GM19239 (cell line): ENCODE measurements at places on chromosomes 1 and 21.
A peak's percentile ranks its signal among the peaks of the same experiment; 100 is the strongest.

GRCh38 chr1:6133146-6133895 lies 46.8 kb downstream of the CHD5 start:
- DNase-seq, result no peak

DNA sequence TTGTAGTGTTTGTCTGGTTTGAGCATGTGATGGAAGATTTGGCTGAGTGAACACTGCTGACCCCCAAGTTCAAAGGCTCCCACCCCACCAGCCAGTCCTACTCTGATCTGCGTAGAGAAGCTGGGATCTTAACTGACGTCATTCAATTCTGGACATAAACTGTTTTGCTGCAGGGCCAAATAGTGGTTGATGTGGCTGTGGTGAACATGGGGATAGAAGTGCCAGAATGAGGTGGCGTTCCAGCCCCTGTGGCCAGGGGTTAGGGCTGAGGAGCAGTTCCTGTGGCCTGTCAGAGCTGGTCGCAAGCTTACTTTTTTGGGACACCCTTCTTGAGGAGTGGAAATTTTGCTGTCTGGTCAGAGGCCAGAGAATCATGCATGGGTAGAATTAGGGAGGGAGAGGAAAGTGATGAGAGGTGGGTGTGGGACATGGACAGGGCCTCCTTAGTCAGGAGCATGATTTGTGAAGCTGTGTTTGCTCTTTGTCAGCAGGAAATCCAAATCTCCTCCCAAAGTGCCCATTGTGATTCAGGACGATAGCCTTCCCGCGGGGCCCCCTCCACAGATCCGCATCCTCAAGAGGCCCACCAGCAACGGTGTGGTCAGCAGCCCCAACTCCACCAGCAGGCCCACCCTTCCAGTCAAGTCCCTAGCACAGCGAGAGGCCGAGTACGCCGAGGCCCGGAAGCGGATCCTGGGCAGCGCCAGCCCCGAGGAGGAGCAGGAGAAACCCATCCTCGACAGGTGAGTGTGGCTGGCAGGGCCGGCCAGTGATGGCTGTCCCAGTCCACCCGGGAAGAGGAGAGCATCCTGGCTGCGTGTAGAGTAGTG lies 25.9 kb downstream of the SZRD1 start:
- no peak for DNase-seq

- DNase-seq, result no peak
These were observed 235.2 kb downstream of the RPS6KC1 start for GRCh38 chr1:213286235-213286634.

DNA sequence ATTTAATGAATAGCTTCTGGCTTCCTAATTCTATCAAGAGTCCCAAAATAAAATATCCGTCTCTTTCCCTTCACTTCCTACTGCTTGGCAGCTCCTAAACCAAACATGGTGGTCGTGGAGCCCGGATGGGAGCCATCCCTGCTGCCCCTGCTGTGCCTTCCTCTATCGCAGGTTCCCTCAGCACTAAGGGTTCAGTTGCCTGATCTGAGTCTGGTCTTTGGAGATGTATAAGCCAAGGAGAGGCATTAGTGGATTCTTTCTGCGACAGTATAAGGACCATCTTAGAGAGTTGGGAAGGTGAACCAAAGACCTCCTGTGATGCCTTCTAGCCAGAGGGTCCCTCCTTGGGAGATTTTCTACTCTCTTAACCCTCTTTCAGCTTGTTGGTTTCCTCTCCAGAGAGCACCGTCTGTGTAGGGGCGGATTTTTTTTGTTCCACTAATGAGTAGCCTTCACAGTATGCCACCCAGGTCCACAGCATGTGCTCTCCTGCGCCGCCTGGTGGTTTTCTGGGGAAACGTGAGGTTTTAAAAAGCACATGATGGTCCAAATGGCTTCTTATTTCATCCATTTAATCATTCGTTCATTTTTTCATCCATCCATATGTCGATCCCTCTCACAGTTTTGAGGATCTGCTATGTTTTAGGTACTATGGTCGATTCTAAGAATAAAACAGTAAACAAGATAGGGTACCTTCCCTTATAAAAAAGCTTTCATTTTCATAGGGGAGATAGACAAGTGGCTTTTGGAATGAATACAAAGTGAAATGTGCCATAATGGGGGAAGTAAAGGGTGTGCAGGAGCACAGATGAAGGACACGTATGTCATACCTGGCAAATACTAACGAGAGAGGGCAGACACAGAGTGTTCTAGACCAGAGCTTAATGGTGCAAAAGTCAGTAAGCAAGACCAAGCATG lies 71.0 kb downstream of the NFASC start:
- DNase-seq, result peak; percentile 47

DNA sequence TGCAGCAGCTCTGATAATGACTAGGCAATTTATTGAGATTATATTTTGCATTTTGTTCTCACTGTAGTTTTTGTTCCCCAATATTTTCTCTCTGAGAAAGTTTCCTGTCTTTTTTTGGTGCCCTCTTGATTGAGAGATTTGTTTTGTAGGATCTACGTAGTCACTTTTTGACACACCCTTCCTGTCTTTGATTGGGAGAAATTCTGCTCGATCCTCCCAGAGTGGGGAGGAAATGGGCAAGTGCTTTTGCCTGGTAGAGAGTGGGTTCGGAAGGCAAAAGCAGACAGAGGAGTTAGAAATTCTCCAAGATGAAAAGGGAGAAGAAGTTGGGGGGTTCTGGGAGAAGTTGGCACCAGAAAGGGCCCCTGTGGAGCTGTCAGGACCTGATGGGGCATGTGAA lies 42.1 kb upstream of the SYT6 start:
- DNase-seq, result no peak

- DNase-seq, result no peak
These were observed 20.1 kb downstream of the IFNLR1 start for GRCh38 chr1:24167008-24167407.

GRCh38 chr1:225480825-225481434 lies 53.1 kb upstream of the LBR start:
- DNase-seq, result no peak

GRCh38 chr1:31744165-31744888 lies 19.8 kb downstream of the ADGRB2 start:
- peak; percentile 82 for DNase-seq

DNA sequence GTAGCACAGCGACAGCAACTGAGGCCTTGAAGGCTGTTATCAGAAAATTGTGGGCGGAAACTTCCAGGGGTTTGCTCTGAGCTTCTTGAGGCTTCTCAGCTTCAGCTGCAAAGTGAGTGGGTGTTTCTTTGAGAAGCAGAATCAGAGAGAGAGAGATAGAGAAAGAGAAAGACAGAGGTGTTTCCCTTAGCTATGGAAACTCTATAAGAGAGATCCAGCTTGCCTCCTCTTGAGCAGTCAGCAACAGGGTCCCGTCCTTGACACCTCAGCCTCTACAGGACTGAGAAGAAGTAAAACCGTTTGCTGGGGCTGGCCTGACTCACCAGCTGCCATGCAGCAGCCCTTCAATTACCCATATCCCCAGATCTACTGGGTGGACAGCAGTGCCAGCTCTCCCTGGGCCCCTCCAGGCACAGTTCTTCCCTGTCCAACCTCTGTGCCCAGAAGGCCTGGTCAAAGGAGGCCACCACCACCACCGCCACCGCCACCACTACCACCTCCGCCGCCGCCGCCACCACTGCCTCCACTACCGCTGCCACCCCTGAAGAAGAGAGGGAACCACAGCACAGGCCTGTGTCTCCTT lies at the start of gene FASLG:
Gene FASLG, plus strand, starts transcription at position 233 of the 583 bp plus-strand sequence. Its CDS starts 99 bp downstream, at position 332.
- DNase-seq, result no peak

DNA sequence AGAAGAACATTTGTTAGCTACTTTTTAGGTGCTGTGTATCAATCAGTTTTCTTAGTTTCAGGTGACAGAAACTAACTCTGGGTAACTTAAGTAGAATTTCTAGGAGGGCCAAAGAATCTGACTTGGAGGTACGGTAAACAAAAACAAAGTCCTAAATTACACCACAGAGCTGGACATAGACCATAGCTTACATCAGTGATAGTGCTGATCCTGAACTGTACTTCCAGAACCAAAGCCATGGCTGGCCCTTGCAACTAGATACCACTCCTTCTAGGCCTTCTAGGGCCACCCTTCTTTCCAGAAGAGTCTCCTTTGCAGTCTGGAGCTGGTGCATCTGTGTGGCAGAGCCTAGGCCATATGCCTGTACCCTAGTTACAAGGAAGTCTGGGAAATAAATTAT lies 94.5 kb downstream of the OLFML2B start:
- DNase-seq, result no peak

DNA sequence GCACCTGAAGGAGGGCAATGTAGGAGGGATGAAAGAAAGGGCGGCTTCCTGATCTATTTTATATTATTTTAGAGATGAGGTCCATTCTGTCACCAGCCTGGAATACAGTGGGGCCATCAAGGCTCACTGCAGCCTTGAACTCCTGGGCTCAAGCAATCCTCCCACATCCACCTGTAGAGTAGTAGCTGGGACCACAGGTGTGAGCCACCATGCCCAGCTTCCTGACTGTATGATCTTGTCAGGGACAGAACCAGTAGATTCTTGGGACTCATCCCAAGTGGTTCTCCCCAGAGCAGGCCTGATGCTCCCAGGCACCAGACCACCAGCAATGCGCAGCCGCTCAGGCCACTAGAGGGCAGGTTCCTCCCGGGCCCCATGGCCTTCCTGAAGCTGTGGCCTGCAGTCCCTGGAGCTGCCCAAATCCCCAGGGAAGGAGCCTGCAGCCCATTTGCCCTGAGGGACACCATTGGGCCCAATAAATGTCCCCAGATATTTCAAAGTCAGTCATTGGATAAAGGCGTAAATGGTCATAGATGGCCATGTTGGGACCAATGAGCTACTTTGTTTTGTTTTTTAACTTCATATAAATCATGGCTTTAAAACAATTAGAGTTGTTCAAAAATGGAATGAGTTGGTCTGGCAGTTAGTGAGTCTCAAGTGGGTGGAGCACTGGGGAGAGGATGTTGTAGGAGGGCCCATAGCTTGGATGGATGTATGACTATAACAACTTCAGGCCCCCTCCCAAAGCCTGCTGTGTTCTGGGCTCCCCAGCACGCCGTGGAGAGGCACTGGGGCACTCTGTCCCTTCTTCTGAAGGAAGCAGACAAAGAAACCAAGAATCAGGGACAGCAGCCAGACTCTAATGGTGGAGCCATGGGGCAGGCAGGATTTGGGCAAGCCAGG lies 44.7 kb upstream of the GOLT1A start:
- peak; percentile 36 for DNase-seq

GRCh38 chr1:111832521-111833155 lies 76.9 kb downstream of the DDX20 start:
- DNase-seq, result no peak

DNA sequence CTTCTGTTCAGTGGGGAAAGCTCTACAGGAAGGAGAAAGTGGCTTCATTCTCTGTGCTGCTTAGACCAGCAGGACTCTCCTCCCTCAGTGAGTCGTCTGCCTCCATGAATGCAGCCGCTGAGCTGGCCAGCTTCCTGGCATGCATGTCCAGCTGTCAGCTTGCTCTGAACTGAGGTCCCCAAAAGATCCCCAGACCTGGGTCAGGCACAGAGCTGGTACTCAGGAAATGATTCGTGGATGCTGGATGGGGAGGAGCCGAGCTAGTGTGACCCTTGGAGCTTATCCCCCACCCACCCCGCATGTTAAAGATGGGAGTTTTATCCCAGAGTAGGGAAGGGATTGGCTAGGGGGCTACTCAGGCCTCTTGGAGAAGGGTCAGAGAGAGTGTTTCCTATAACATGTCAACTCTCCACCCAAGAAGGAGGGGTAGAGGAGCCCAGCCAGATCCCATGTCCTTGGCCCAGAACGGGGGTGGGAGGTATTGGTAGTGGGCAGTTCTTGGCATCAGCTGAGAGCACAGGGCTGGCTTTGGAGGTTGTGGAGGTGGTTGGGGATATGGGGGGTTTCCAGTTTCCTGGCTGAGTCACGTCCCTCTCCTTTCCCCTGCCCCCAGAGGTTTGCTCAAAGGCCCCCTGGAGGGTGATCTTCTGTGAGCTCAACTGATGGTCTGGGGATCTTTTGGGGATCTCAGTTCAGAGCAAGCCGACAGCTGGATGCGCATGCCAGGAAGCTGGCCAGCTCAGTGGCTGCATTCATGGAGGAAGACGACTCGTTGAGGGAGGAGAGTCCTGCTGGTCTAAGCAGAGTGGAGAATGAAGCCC lies 110.1 kb downstream of the FOXD2 start:
- no peak for DNase-seq

DNA sequence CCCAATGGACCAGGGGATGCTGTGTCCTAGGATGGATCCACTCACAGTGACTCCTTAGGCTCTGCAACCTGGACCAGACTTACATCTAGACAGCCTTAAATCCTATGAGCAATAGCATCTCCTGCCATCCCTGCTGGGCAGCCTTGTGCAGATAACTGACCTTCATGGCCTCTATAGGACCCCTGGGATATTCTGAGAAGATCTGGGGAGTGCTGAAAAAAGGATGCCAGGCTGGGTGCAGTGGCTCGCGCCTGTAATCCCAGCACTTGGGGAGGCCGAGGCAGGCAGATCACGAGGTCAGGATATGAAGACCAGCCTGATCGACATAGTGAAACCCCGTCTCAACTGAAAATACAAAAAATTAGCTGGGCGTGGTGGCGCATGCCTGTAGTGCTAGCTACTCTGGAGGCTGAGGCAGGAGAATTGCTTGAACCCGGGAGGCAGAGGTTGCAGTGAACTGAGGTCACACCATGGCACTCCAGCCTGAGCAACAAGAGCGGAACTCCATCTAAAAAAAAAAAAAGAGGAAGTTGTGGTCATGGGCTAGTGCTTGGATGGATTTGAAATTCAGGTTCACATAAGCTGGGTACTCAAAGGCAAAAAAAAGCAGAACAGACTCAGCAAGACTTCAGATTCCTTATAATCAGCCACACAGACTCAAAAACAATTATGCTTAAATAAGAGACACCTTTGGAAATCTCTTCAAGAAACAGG lies 10.9 kb upstream of the SH2D1B start:
- DNase-seq, result no peak

GRCh38 chr1:70745199-70745598 lies 302.4 kb downstream of the PTGER3 start:
- DNase-seq, result no peak

GRCh38 chr1:12315146-12315545 lies 85.3 kb downstream of the VPS13D start:
- no peak for DNase-seq

DNA sequence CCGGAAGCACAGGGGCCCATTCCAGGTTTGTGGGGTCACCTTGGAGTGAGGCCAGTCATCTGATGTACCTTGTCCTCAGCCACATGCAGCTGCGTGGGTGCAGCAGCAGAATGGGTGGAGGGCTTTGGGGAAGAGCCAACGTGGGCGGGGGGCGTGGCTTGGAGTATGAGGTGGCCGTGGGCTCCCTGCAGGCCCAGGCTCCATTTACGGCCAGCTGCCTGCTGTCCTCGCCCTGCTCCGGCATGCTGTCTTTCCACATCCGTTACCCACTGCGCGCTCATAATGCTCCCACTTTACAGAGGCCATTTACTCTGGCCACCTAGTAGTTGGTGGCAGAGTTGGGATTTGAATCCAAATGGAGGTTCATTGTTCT lies 27.8 kb upstream of the TINAGL1 start:
- no peak for DNase-seq

- DNase-seq, result no peak
These were observed 44.1 kb downstream of the RASSF5 start for GRCh38 chr1:206551296-206551985.
